ENCODE measurements at places on chromosomes 7 and 10.

DNA sequence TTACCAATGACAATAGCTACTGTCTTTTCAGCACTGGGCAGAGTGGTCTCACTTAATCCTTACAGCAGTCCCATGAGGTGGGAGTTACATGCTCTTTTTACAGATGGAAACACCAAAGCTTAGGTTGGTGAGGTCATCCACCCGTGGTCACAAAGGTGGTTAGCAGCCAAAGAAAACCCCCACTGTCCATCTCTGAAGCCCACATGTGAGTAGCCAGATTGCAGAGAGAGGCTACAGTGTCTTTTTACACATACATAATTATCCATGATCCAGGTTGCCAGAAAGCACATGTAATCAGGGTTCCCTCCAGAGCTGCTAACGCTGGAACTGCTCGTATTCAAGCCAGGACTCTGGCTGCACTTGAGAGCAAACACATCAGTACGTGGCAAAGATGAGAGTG lies 24.6 kb upstream of the ANKRD2 start:
- no peak for DNase-seq

- no peak for DNase-seq
These were observed 52.0 kb downstream of the REEP3 start for GRCh38 chr10:63573068-63573697.

DNA sequence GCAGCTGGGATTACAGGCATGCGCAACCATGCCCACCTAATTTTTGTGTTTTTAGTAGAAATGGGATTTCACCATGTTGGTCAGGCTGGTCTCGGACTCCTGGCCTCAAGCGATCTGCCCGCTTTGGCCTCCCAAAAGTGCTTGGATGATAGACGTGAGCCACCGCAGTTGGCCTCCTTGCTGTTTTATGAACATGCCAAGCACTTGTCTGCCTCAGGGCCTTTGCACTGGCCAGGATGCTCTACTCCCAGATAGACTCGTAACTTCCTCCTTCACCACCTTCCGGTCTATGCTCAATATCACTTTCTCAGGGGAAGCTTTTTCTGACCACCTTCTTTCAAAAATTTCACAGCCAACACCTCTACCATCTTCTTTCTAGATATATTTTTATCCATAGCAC lies 6.3 kb downstream of the SLC26A5 start:
- no peak for DNase-seq

DNA sequence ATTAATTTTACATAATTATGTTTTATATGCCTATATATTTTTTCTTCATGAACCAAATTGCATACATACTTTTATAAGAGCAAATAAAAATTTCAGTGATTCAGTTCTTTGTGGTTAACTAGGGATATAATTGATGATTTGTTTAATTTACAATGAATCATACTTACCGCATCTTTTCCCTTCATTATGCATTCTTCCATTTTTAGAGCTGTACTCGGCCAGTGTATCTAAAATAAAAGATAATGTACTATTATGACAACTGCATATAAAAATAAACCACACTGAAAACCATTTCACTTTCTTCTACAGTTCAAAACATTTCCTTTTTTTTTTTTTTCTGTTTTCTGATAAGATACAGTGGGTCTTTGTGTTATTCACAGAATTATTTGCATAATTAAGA lies 179.9 kb downstream of the SEMA3E start:
- DNase-seq = no peak

- no peak for DNase-seq
These were observed 24.4 kb downstream of the TRUB1 start for GRCh38 chr10:114962441-114962840.

All from GM04504 (cell line).